Ecto neural progenitor cell (in vitro differentiated cells): ENCODE measurements at places on chromosomes 4 and X.
A peak's percentile ranks its signal among the peaks of the same experiment; 100 is the strongest.

DNA sequence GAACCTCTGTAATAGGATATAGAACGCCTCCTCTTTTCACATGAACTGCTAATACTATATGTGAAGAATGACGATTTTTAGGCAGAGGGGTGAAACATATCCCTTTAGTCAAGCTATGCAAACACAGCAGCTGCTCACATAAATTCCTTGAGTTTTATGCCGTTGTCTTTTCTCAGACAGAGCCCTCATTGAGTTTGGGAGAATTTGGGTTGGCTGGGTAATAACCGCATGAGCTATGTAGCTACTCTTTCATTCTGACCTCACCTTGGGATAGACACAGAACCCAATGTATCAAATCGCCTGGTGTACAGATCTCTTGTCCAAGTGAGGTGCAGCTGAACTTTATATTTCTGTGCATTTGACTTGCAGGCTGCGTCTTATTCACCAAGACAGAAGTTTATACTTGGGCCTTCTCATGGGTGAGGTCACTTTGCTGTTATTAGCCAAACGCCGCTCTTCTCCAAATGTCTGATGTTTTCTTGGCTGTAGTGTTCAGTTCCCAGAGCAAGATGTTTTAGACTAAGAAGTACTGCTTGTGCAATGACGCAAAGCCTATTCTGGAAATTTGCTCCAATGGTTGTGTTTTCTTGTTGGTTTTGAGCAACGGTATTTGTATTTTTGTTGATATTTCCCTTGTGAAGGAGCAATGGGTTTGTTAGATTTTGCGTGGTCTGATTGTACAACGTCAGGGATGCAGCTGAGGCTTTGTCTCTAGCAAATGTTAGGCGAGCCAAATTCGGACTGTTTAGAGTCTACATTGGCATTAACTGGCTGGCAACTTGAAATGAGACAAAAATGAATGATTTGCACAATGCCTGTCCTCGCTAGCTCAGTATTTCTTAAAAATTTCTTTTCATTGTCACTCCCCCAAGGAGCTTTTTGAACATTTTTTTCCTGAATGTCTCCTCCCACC, 11.2 kb upstream of the SPARCL1 start:
- no peak for DNase-seq

DNA sequence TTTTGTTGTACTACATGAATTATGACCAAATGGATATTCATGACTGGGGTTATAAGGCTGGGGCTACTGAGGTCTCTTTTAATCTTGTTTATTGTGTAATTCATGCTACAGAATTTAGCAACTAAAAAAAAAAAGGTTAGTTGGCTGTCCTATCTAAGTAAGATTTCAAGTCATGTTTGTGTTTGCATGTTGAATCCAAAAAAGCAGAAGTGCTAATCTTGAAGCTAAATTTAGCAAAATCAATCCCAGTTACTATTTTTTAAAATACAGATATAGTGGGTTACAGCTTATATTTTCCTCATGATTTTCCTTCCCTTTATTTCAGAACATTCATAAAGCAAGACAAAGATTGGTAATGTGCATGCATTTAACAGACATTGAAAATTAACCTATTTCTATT, 19.4 kb downstream of the MTMR1 start:
- DNase-seq: no peak

GRCh38 chrX:109967156-109967555, 35.8 kb upstream of the TMEM164 start:
- DNase-seq: no peak

- DNase-seq: no peak
Measured at GRCh38 chr4:112956484-112956896, 93.0 kb upstream of the ANK2 start.

- DNase-seq: no peak
Measured at GRCh38 chrX:80223982-80224579, 196.2 kb upstream of the TENT5D start.

- no peak for DNase-seq
Measured at GRCh38 chrX:10519761-10520160, 100.6 kb downstream of the MID1 start.

GRCh38 chr4:7460566-7460965, 25.8 kb upstream of the PSAPL1 start:
- no peak for DNase-seq

DNA sequence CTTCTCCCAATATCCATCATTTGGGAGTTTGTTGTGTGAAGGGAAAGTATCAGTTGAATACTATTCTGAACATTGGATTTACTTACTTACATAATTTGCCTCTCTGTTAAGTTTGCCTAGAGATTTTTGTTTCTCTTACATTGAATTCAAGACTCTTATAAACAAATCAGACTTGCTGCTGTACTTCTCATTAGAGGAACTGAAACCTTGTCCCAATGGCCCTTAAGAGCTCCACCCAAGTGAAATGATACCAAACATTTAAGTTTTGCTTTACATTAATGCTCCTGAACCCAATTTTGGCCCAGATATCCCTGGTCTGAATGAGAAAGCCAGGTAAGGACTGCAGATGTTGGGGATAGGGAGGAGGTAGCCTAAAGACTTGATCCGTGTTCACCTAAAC, 32.0 kb downstream of the HAND2 start:
- no peak for DNase-seq

- no peak for DNase-seq
Measured at GRCh38 chrX:153365670-153366069, 31.7 kb downstream of the ZNF275 start.

GRCh38 chrX:38006291-38006690, at the start of gene SYTL5:
Gene SYTL5 (plus strand): TSS chrX:38006553. CDS start chrX:38033890, 27,337 bp downstream.
- DNase-seq: no peak

DNA sequence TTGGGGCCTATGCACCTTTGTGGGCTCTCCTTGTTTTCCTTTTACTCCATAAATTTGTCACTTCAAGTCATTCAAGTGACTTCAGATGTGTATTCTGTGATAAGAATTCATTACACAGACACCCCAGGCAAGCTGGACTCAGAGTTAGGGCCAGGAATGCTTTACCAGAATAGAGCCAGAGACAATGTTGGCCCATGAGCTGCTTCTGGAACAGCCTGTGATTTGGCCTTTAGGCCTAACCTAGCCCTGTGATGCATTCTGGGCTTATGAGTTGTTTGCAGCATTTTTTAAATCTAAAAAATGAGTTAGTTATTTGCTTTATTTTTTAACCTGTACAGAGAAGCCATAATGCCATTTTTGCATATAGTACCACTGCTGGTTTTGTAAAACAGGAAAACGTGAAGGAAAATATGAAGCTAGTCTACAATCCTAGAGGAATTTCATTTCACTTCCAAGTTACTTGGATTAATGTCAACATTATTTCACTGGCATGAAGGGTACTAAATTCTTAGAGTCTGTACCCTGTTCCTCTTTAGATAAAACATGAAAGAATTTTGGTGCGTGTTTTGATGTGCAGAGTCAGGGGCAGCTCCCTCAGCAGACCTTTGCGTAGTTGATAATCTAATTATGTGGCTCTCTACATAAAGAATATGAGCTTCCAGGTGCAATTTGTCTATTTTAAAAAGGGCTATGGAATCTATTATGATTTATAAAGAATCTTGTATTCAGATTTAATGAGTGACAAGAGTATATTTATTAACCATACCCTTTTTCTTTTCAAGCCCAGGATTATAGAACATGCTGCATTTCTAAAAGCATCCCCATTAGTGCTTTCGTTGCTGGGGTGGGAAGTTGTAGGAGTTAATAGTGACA, 84.7 kb downstream of the ARHGAP10 start:
- no peak for DNase-seq

GRCh38 chrX:35507701-35508100, 290.4 kb upstream of the MAGEB16 start:
- DNase-seq: no peak

- DNase-seq: no peak
Measured at GRCh38 chr4:98098764-98099163, 44.5 kb downstream of the STPG2 start.

GRCh38 chr4:107380190-107380589, 339.8 kb downstream of the PAPSS1 start:
- DNase-seq: no peak

DNA sequence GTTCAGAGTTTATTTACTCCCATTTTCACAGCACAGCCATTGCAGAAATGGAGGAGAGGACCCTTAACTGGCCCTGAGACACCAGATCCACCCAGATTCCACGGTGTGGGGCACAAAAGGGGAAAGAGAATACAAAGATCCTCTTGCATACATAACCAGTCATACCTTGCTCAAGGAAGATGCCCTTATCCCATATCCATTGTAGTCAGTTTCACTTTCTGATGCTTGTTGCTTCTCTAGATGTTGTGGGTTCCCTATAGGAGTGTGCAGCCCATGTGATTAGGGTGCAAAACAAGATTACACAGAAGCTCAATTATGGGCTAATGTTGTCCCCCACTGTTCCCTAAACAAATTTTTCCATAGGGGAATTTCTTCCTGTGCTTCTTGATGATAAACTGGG, 1309.0 kb upstream of the PABPC4L start:
- no peak for DNase-seq

GRCh38 chr4:183097231-183098018, 1.6 kb upstream of the WWC2 start:
- peak; percentile 69 for DNase-seq

GRCh38 chr4:165612936-165613335, 234.1 kb downstream of the CPE start:
- DNase-seq: no peak

GRCh38 chr4:54517781-54518444, 139.8 kb upstream of the KIT start:
- DNase-seq: no peak

- no peak for DNase-seq
Measured at GRCh38 chrX:110277609-110278008, 40.3 kb downstream of the AMMECR1 start.

GRCh38 chrX:133440797-133441163, 25.5 kb upstream of the GPC4 start:
- DNase-seq: no peak

- DNase-seq: no peak
Measured at GRCh38 chr4:99635601-99636000, 22.0 kb downstream of the C4orf54 start.

GRCh38 chrX:107025545-107025944, 25.5 kb upstream of the MORC4 start:
- no peak for DNase-seq

- DNase-seq: no peak
Measured at GRCh38 chrX:142977128-142977914, 48.4 kb upstream of the SPANXN4 start.

DNA sequence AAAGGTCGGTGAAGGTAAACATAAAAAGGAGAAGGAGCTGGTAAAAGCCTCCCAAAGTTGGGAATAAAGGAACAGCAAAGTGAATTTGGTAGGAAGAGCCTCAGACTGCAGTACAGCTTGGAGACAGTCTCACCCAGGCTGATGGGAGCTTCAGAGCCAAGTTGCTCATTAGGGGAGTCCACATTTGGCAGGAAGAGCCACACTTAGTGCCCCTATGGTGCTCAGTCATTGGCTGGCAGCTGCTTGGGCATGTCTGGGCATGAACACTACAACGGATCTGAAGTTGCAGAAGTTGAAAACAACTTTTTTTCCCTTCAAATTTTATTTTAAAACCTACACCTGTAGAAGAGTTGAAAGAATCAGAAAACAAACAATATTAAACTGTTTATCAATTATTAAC, 2497.3 kb downstream of the ARAP2 start:
- DNase-seq: no peak

- DNase-seq: no peak
Measured at GRCh38 chrX:15874672-15875071, 20.1 kb upstream of the AP1S2 start.

- DNase-seq: no peak
Measured at GRCh38 chr4:57303012-57303751, 193.0 kb upstream of the IGFBP7 start.

- no peak for DNase-seq
Measured at GRCh38 chr4:160142579-160142978, 1039.7 kb downstream of the RAPGEF2 start.

DNA sequence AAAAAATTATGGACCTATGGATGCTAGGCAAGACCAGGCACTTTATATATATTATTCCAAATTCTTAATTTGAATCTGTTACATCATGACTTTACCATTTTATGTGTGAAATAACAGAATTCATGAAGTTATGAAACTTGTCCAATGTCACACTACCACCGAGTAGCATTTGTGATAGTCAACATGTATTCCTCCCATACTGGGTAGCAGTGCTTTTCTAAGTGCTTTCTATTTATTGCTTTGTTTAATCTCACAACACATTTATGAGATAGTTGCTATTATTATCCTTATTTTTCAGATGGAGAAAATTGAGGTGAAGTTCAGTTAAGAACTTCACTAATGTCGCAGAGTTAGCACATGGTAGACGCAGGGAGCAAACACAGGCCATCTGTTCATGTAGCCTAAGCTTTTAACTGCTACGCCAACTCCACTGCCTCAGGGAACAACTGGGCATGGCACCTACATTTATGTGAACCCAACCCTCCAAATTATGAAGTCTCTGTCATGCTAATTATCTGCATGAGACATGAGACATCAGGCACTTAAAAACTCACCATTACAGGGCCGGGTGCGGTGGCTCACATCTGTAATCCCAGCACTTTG, 20.8 kb downstream of the GUCY1A1 start:
- no peak for DNase-seq

DNA sequence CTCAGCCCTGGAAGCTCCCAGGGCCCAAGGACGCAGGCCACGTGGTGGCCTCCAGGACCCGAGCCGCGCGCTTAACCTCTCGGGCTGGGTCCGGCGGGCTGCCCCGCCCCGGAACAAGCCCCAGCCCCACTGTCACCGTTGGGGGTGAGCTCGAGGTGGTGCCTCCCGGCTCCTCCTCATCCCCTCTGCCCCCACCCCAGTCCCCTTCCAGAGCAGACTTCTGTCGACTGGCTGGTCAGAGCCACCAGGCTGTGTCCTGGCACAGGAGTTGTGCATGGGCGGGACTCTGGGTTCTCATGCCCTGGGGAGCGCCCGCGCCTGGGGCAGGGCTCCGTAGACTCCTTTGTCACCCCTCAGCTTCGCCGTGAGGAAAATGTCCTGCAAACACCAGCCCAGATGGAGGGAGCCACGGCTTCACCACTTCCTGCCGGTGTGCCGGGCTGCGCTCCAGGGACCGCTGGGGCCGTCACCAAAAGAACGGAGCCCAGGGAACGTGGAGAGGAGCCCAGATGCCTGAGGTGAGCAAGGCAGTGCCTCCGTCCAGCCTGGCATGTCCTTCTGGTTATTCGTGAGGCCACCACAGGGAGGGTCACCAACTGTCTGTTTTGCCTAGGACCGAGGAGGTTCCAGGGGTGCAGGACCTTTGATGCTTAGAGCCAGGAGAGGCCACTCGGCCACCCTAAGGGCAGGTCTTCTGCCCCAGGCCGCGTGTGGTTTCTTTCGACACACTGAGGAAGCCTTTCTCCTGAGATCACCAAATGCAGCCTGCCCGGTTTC, 7.1 kb upstream of the RGS12 start:
- DNase-seq: no peak

GRCh38 chr4:74667944-74668343, 126.4 kb downstream of the BTC start:
- DNase-seq: no peak

DNA sequence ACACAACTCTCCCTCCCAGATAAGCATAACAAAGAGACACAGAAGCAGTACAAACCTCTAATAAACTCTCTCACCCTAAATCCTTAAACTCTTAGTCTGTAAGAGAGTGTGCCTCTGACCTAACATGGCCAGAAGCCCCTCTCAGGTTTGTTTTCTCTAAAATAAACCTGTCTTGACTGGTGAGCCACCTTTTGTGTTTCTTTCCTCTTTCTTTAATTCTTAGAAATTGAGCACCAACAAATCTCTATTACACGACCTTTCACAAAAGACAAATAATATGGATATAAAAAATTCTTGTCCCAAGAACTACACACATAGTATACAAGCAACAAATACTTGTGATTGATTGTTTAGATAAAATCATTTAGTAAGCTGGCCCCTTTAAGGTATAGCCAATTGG, 573.7 kb downstream of the EPHA5 start:
- no peak for DNase-seq
